ENCODE measurements at places on chromosomes 7 and 10.

DNA sequence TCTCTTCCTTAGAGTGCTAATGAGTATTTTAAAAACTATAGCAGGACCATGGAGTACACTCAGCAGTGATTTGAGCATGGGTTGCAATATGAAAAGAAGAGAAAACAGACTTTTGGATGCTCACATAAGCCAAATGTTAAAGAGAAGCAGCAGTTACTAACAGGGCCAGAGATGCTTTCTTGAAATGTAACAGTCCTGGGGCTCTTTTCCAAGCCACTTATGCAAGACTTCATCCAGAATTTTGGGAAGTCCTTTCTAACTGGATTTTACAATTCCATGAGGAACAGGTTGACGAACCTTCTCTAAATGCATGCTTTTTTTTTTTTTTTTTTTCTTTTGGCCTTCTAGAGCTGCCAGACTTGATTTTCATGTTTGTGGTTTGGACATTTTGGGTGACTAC lies 282.0 kb downstream of the SEC23IP start:
- DNase-seq = no peak

GRCh38 chr7:34075523-34076370 lies 170.4 kb downstream of the BMPER start:
- no peak for DNase-seq

GRCh38 chr10:117727421-117727820 lies 184.9 kb downstream of the EMX2 start:
- no peak for DNase-seq

- peak; percentile 74 for DNase-seq
Measured at GRCh38 chr7:149855361-149856305, 17.5 kb downstream of the ZNF862 start.

- peak; percentile 65 for DNase-seq
Measured at GRCh38 chr10:124719213-124719851, 24.8 kb downstream of the FAM53B start.

GRCh38 chr7:40237731-40238130 lies 102.9 kb downstream of the SUGCT start:
- DNase-seq = no peak

DNA sequence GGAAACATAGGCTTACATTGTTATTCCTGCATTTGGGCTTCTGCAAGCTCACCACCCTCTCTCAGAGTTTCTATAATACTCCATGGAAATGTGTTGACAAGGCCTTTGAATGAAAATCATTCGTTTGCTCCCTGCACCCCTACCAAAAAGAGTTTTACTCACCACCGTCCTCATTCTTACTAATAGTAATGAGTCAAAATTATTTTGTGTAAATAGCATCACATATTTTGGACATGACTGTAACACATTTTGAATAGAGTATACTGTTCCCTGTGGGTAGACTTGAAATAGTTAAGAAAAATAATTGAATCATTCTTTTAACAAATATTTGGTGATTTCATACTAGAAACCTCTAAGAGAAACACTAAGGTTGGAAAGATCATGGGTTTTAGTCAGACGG lies 84.6 kb downstream of the AKAP9 start:
- peak; percentile 48 for DNase-seq

DNA sequence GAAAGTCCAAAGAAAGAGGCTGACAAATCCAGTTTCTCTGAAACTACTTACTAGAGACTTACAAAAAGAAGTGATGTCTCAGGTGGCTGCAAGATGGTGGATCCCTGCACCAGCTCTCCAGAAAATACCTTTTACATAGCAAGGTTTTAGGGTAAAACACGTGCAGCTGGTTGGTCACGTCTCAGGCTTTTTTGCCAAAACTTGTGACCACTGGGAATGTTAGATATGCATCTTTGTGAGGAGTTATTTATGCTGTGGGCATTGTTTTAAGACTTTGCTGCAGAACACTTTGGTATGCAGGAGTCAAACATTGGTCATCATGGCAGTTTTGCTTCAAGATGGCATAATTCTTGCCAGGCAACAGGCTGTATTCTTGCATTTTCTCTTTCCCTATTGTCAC lies 1352.8 kb downstream of the REEP3 start:
- DNase-seq = no peak

GRCh38 chr10:91137011-91137643 lies 83.3 kb upstream of the PCGF5 start:
- DNase-seq = no peak

DNA sequence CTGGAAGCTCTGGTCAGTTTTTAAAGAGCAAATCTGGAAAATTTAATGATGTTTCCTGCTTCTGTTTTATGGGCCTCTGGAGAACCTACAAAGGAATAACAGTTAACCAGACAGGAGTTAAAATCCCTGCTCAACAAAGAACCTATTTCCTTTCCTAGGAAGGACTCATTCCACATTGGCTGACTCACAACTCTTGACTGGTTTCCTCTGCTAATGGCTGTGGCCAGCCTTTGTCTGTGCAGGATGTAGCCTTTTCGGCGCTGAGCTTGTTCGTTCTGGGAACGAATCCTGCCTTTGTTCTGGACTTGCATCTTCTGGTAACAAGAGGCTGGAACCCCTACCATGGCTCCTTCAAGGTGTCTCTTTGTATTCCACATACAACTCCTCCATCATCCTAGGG lies 112.8 kb upstream of the PDCD4 start:
- peak; percentile 35 for DNase-seq

- DNase-seq = peak; percentile 92
Measured at GRCh38 chr7:3439333-3440030, 138.4 kb downstream of the SDK1 start.

DNA sequence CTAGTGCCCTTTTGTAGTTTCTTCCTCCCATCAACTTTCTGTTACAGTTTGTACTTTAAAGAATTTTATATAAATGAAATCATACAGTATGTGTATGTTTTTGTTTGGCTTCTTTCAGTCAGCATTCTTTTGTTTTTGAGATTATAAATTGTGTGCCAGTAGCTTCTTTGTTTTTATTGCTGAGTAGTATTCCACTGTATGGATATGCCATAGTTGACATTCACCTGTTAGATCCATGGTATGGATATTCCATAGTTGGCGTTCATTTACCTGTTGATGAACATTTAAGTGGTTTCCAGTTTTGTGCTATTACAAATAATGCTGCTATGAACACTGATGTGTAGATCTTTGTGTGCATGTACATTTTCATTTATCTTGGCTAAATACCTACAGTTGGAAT lies 70.8 kb upstream of the SYPL1 start:
- DNase-seq = no peak

Data from foreskin fibroblast (primary cell).